Left lung (tissue), 14 donors: ENCODE measurements at places on chromosomes 1 and 21. TPM values are rescaled to one million over a fixed set of nuclear protein-coding genes. Genes with fewer than 3 reads are reported as not detected.

Gene MACO1
- total RNA-seq: 20.2 TPM

Gene RPTN
- total RNA-seq: not detected

Gene TTC22
- 4.8 TPM for total RNA-seq

Gene CELF3
- not detected for total RNA-seq

Gene AJAP1
- total RNA-seq: 0.71 TPM

Gene RHCE
- total RNA-seq: 0.64 TPM

Gene UMODL1
- not detected for total RNA-seq

Gene AGO4
- total RNA-seq: 23.6 TPM

Gene DNAJC28
- 1.6 TPM for total RNA-seq

Gene RABIF
- 15.5 TPM for total RNA-seq

Gene CTH
- 6.5 TPM for total RNA-seq

Gene SEC16B
- 1.8 TPM for total RNA-seq

Gene TEX38
- not detected for total RNA-seq

Gene DOCK7
- total RNA-seq: 33.1 TPM

Gene ACTRT2
- total RNA-seq: not detected

Gene LIPI
- total RNA-seq: not detected
